Posterior vena cava (tissue), 2 donors: ENCODE measurements at places on chromosomes 5 and 9. TPM values are rescaled to one million over a fixed set of nuclear protein-coding genes. Genes with fewer than 3 reads are reported as not detected.

DNA sequence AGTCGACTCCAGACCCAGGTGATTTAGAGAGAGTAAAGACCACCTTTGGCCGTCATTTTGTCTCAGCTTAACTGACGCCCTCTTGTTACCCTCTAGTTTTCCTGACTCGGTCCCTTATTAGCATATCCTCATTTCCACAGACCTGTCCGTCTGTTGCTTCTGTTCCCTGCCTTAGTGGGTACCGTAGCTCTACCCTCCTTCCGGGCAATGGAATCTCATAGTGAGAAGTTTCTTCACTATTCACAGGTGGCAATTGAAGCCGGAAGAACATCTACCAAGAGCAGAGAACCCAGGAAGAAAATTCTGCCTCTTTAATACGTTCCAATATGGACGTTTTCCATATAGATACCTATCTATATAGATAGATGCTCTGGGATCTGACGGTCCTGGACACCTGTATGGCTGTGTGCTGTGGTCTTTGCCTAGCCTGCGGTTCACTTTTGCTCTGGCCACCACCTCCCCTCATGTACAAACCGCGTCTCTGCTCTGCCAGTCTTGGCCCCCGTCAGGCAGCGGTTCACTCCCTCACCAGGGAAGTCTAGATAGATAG is 652 bp upstream of the TMEM161B start:
- DNase-seq, result no peak

- no peak for DNase-seq
These were observed 507.9 kb upstream of the DAP start for GRCh38 chr5:11268891-11269290.

- peak; percentile 76 for DNase-seq
These were observed 5.2 kb upstream of the NKD2 start for GRCh38 chr5:1003296-1003937.

Gene IFNA5
- not detected for total RNA-seq

Gene TOR4A
- total RNA-seq, result 5.3 TPM

Gene F12
- 0.93 TPM for total RNA-seq
